Adrenal gland (tissue), 19 donors: ENCODE measurements at places on chromosomes 16 and 17. TPM values are rescaled to one million over a fixed set of nuclear protein-coding genes. Genes with fewer than 3 reads are reported as not detected.
A peak's percentile ranks its signal among the peaks of the same experiment; 100 is the strongest.

- DNase-seq, result peak; percentile 90
These were observed at the start of gene NATD1 for GRCh38 chr17:21252796-21253645. Gene NATD1, minus strand, starts transcription at chr17:21253410. Its CDS starts 146 bp downstream, at chr17:21253264.

DNA sequence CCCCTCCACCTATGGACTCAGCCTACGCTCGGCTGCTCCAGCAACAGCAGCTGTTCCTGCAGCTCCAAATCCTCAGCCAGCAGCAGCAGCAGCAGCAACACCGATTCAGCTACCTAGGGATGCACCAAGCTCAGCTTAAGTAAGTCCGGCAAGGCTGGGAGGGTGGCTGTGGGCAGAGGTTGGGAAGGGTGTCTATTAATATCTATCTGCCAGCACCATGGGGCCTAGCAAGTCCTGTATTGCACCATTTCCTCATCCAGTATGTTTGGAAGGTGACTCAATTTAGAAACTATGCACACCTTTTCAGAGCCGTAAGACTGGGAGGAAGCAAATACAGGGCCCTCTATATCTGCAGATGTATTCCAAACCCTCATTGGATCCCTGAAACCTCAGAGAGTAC is 45.0 kb upstream of the ARHGAP44 start:
- DNase-seq, result no peak

DNA sequence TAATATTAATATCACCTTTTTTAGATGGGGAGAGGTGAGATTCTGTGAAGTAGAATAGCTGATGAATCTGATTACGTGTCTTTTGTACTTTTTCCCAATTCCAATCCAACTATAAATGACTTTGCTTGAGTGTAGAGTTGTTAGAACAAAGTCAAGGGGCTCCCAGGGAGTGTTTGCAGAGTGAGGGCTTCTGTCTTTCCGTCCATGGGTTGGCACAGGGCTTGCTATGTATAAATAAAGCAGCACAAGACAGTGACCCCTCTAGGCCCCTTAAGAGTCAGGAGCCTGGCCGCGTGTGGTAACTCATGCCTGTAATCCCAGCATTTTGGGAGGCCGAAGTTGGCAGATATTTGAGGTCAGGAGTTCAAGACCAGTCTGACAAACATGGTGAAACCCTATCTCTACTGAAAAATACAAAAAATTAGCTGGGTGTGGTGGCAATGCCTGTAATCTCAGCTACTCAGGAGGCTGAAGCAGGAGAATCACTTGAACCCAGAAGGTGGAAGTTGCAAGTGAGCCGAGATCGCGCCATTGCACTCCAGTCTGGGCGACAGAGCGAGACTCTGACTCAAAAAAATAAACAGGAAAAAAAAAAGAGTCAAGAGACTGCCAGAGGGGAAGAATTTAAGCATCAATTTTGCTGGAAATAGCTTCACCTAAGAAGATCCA is 127.9 kb upstream of the HS3ST3A1 start:
- no peak for DNase-seq

The BICDL2 gene
- total RNA-seq, result not detected

DNA sequence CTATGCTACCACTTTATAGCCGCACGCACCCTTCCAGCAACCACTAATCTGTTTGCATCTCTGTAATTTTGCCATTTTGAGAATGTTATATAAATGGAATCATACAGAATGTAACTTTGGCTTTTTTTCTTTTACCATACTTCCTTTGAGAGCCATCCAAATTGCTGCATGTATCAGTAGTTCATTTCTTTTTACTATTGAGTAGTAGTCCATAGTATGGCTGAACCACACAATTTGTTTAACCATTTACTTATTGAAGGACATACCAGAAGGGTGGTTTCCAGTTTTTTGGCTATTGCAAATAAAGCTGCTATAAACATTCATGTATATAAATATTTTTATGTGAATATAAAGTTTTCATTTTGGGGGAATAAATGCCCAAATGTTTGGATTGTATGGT is 8.8 kb downstream of the TENT4B start:
- DNase-seq, result no peak

DNA sequence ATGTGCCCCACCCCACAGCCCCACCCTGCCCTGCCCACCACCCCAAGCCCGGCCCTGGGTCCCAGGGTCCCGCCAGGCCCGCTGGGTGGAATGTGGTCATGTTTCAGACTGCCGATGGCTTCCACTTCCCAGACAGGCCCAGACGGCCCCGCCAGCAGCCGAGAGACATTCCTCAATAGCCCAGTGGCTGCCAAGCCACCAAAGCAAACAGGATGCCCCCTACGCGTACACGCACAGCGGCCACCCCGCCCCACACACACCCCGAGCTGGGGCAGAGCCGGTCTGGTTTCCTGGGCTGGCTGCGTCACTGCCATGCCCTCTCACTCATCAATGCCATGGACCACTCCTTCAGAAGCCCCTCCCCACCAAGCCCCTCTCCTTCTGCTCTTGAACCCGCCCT is 1.2 kb upstream of the KRT17 start:
- DNase-seq, result no peak

The TEKT1 gene
- total RNA-seq, result 0.14 TPM

The ZP2 gene
- not detected for total RNA-seq

The SLC25A19 gene
- total RNA-seq, result 33.2 TPM

GRCh38 chr16:19432429-19432828 is 14.7 kb downstream of the TMC5 start:
- no peak for DNase-seq

- DNase-seq, result no peak
These were observed 136.6 kb upstream of the RPH3AL start for GRCh38 chr17:488993-489757.
